ENCODE measurements at places on chromosomes 12 and 14. TPM values are rescaled to one million over a fixed set of nuclear protein-coding genes. Genes with fewer than 3 reads are reported as not detected.
A peak's percentile ranks its signal among the peaks of the same experiment; 100 is the strongest.

Gene SIX4
- total RNA-seq: not detected

Gene TAS2R30
- total RNA-seq: 6.9 TPM

Gene TTC6
- total RNA-seq: not detected

DNA sequence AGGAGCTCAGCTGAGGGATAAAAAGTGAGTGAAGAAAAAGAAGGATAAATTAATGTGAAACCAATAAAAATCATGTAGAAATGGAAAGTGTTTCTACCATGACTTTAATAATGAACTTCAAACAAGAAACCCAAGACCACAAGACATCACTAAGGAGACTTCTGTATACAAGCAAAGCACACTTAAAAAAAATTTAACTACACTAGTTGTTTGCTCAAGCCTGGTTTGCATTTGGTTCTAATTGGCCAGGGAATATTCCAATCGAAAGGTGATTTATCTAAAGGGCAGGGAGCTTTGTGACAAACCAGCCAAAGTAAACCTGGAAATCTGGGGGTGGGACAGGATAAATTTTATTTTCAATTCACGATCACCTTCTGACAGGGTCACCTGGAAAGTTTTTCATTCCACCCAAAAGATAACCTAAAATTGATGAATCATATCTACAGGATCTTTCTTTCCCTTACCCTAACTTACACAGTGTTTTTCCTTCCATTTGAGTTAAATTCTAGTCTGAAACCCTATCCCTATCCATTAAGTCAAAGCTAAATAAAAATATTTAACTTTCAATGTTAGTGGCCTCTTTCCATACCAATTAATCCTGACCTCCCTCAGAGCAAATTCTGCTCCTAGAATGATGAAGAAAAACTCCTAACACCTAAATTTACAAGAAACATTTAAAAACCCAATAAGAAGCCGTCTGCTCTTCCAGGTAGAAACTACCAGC lies 2.6 kb downstream of the EGLN3 start:
- DNase-seq: no peak

GRCh38 chr12:106091446-106091820 lies 47.3 kb downstream of the NUAK1 start:
- no peak for DNase-seq

- DNase-seq: no peak
Measured at GRCh38 chr14:79583738-79584408, 627.4 kb downstream of the DIO2 start.

- DNase-seq: no peak
Measured at GRCh38 chr14:54133896-54134295, 177.3 kb upstream of the BMP4 start.

DNA sequence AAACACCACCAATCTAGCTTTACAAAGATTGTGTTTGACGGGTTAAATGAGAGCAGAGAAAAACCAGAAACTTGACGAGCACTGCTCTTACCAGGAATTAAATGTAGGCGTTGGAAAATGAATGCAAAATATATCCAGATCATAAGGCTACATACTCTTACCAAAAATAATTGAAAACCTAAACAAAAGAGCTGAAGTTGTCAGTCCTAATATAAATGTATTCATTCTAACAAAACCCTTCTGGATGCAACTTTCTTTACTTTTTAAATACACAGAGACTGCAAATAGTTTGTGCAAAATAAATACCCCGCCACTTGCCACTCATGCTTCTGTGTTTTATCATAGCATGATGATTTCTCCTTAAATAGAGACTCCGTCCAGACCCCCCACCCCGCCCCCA lies 32.7 kb downstream of the RAD9B start:
- no peak for DNase-seq

Gene ZNF385A
- 9.8 TPM for total RNA-seq

GRCh38 chr12:125193376-125194152 lies 128.3 kb downstream of the AACS start:
- DNase-seq: no peak

- DNase-seq: peak; percentile 42
Measured at GRCh38 chr14:93059917-93060545, 55.7 kb downstream of the ITPK1 start.

- no peak for DNase-seq
Measured at GRCh38 chr12:26786865-26787514, 46.0 kb downstream of the ITPR2 start.

- DNase-seq: no peak
Measured at GRCh38 chr14:45051180-45051579, 32.7 kb upstream of the PRPF39 start.

DNA sequence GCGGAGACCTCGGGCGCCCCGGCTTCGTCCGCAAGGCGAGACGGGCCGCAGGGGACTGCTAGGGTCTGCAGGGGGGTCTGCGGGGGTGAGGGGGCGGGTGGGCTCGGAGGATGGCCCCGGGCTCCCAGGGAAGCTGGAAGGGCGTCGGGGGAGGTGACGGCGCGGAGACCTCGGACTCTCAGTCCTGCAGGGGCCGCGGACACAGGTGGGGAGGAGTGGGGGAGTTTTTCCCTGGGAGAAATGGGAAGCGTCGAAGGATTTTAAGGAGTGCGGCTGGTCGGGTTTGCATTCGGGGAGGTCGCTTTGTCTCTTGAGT lies 25.9 kb downstream of the ZBTB42 start:
- DNase-seq: no peak

Gene INHBC
- total RNA-seq: 0.18 TPM

GRCh38 chr14:69696633-69697557 lies 70.0 kb upstream of the SRSF5 start:
- peak; percentile 33 for DNase-seq

DNA sequence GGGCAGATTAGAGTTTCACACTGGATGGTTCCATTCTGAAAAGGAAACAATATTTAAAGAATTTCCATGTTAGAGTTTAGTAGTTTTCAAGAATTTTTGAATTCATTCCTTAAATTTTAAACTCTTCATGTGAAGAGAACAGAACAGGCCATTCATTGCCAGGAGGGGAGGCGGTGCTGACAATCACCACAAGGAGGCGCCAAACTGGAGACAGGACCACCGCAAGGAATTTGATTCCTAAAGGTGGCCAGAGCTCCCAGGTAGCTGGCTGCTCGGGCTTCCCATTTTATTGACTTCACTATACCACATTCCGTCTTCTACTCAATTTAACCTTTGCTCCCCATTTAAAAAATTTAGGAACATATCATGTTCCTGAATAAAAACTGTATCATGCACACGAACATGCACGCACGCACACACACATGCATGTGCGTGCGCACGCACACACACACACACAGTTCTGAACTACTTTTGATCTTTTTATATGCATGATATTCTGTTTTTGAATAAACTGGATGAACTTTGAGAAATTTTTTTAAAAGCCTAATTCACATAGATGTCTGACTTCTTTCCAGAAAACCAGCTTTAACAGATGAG lies 101.2 kb downstream of the NELL2 start:
- DNase-seq: peak; percentile 21

Gene PRB2
- not detected for total RNA-seq

DNA sequence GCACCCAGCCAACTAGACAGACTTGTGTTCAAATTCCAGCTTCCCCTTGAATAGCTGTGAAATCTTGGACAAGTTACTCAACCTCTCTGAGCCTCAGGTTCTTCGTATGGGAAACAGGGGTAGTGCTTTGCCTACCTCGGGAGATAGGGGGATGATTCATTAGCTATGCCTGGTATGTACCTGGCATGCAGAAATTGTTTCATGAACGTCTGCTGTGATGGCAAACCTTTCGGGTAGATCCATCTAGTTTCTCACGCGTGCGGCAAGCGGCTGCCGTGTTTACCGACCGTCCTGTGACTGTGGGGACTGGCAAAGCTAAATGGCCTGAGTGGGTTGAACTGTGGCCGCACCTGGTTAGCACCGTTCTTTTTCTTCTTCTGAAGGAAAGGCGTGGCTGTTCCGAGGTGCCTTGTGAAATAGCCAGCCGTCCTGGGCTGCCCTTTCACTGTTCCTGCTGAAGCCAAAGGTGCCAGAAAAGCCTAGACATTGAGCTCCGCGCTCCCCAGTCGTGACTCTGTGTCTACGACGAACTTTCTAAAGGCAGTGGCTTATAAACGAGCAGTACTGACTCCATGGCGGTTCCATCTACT lies 40.6 kb upstream of the MED13L start:
- DNase-seq: no peak

Gene LRTM2
- total RNA-seq: not detected

Gene GLI1
- 1.4 TPM for total RNA-seq

DNA sequence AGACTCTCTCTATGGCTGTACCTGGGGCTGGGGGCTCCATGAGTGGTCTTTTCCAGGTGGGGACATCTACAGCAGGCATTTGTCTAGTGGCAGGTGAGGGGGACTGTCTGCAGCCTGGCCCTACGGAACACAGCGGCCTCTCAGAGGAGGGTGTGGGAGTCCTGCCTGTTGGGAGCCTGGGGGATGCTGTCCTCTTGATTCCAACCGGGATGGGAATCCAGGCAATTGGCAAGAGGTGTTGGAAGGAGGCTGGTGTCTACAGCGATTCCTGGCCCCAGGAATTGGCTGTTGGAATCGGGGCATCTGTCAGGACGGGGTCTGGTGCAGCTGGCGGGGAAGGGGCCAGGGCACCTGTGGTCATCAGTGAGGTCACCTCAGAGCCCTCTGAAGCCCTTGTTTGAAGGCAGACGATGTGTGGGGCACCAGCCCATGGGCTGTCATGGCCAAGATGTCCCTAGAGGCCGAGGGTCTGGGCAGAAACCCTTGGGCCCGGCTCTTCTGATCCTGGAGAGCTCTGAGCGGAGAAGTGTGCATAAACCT lies 386.3 kb downstream of the TMEM121 start:
- DNase-seq: no peak

- DNase-seq: no peak
Measured at GRCh38 chr12:120562906-120563305, 18.3 kb downstream of the POP5 start.

Gene NTF3
- not detected for total RNA-seq

Gene PPFIA2
- not detected for total RNA-seq

DNA sequence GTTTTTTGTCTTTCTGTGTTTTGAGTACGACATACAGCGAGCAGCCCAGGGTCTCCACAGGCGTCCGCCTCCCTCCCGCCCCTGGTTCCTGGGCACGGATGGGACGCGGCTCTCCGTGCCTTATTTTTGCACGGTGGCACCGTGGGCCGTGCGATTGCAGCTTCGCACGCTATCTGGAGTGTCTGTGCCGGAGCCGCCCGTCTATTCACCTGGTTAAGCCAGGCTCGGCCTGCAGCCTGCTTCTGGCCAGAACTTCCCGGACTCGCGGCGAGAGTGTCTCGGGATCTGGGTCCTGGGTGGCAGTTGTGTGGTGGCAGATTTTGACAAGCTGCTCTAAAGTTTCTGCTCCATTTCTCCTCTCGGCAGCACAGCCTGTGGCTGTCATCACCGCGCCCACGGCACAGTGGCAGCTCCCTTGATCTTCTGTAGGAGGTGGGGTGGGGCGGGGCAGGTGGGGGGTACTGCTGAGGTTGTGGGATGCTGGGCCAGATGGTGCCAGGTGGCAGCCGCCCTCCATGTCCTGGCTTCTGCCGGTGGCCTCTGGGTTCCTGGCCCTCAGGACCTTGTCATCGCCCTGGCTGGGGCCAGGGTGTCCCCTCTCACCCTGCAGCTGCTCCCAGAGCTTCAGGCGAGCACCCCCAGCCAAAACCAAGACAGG lies 2.9 kb downstream of the MMP17 start:
- peak; percentile 44 for DNase-seq

GRCh38 chr12:122726080-122726558 lies 4.5 kb downstream of the HCAR1 start:
- DNase-seq: no peak

DNA sequence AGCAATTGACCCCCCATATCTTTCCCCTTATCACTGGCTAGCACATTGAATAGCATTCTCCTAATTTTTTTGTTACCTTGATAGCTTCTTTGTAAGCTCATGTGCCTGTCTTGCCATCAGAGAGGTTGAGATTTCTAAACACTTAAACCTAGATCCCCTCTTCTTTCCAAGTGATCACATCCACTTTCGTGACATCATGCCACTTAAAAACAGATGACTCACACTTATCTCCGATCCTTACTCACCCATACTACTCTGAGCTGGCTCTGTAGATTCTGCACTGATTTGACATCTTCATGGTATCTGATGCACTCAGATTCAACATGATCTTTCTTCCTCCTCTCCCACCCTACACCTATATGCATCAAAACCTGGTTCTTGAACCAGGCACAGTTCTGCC lies 10.5 kb downstream of the GPR137C start:
- DNase-seq: no peak

Gene LBHD2
- not detected for total RNA-seq

Measured in natural killer cell (primary cell).